ENCODE measurements at places on chromosomes 12 and 14.

- DNase-seq: no peak
These were observed 10.2 kb upstream of the NFE2 start for GRCh38 chr12:54311051-54311450.

- DNase-seq: no peak
These were observed 277.5 kb downstream of the NUAK1 start for GRCh38 chr12:105861227-105861626.

- DNase-seq: no peak
These were observed 284.7 kb downstream of the DAD1 start for GRCh38 chr14:22304326-22304725.

- DNase-seq: no peak
These were observed 369.8 kb downstream of the EMP1 start for GRCh38 chr12:13566292-13566691.

DNA sequence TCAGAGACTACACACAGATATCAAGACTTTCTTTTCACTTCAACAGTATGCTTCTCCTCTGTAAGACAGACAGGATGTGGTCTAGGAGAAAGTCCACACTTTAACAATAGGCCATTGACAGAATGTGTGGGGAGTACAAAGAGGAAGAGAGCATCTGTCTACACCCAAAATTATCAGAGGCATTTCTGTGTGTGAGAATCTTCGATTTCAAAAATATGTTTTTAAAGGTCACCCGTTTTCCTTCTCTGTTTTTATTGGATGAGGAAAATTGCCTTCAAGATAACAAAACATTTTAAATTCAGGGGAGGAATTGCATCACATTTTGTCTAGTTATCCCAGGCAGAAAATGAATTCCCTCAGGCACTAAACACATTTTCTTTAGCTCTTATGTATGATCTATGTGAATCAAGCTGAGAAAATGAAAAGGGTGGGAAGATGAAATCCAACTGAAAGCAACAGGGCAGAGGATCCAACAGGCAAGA is 16.4 kb downstream of the NAV3 start:
- no peak for DNase-seq

DNA sequence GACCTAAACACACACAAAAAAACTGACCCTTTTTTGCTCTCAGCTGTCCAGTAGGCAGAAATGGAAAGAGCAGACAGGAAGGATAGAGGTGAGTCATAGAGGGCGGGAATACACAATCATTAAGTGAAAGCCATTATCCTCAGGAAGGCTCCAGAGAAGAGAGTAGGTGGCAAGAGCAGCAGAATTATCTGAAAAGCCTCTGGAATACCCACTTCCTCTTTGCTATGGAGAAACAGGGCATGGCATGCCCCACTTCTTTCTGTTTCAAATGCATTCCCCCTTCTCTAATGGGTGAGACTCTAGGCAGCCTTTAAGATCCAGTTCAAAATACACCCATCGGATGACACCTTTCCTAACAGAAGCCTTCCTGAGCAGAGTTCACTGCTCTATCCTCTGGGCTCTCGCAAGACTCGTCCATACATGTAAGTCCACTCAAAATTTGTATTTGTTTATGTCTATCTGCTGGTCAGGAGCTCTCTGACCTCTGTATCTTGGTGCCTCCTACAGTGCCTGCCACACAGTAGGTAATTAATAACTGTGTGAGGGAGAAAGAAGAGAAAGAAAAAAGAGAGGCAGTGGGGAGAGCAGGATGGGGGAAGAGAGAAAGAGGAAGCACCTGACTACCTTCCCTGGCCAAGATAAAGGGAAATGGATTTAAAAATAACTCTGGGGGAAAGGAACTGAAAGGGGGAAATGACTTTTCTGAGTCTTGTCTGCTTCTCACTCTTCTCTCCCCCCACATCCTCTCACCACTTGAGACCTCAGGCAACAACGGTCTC is 8.5 kb downstream of the KLHL33 start:
- no peak for DNase-seq

DNA sequence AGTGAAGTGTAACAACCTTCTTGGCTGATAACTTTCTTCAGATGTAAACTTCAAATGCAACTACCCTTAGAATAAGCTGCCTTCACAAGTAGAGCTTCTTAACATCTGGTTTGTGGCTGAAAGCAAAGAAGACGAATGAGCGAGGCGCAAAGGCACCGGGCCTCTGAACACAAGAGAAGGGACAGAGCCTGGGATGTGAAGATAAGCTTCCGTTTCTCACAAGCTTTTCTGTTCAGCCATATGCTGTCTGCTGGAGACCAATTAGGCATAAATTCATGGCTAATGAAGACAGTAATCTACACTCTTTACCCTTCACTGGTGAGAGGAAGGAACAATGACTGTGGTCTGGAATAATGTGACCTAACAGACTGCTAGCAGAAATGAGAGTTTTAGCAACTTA is 195.2 kb downstream of the ATXN7L3B start:
- DNase-seq: no peak

DNA sequence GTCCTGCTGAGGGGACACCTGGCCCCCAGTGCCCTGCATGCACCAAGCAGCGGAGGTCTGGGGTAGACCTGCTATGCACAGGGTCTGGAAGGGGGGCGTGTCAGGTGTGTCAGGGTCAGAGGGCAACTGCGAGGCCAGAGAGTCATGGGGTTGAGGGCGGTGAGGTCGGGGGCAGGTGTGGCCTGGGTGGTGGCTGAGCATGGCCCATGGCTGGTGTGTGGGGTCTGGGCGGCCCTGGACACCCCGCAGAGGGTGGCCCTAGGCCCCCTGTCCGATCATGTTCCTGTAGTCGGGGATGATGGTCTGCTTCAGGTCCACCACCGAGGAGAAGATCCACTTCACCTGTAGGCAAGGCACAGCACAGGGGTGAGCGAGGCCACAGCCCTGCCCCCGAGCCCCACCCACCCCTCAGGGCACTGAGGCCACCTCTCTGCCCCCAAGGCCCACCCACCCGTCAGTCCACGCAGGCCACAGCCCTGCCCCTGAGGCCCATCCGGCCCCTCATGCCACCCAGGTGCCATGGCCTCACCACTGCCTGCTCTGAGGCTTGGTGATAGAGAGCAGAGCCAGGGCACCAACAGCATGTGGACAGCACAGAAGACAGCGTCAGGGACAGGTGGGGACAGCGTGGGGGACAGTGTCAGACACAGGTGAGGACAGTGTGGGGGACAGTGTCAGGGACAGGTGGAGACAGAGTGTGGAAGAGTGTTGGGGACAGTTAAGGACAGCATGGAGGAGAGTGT is 211.3 kb downstream of the TMEM121 start:
- DNase-seq: no peak

DNA sequence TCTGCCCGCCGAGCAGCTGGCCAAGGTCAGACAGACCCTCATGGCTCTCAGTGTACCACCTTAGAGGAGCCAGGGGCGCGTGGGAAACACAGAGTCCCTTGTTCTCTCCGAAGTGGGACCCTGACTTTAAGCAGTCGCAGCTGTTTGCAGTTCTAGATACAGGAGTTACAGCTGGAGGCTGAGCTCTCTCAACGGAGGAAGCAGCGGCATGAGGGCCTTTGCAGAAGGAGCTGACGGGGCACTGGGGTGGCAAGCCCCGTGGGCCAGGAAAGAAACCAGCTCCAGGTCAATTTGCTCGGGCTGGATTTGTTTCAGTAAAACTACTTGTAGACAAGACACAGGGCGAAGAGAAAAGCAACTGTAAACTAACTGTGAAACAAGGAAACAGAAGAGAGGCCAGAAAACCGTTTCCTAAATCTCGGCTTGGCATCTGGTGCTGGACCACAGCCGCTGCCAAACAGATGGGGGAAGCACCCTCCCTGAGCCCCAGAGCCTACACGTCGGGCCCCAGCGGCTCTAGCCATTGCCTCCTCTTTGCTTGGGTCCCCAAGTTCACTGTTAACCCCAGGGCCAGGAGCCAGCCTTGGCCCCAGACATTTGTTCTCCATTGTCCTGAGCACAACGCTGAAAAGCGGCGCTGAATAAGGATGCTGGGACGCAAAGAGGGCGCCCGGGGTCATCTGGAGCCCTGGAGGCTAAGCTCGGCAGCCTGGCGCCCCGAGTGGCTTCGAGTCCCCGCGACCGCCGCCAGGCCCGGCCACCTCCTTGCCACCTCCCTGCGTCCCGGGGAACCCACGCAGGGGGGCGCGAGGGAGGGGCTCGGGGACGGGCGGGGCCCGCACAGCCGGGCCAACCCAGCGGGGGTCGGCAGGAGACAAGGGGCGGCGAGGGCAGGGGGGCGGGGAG is 914 bp upstream of the PACS2 start:
- DNase-seq: peak; percentile 50

- no peak for DNase-seq
These were observed 89.6 kb downstream of the TTC7B start for GRCh38 chr14:90726656-90727055.

DNA sequence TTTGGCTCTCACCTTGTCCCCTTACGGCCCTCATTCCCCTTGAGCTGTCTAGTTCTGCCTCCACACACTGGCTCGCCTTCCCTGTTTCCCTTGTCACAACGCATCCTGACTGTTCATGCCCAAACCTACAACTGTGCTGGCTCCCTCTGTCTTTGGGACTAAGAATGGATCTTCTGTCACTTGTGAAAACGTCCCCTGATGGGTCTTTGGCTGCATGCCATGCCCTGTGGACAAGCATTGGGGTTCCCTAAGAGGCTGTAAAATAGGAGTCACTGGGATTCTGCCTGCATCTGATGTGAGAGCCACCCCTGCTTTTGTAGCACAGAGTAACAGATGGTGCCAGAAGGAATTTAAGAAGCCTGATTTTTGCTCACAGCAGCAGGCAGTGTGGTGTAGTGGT is 285.3 kb upstream of the CRY1 start:
- no peak for DNase-seq

GRCh38 chr12:52799505-52800211 is 3.7 kb upstream of the KRT3 start:
- no peak for DNase-seq

- no peak for DNase-seq
These were observed 31.2 kb upstream of the VASH1 start for GRCh38 chr14:76729953-76730505.

- DNase-seq: no peak
These were observed 57.1 kb downstream of the TRAFD1 start for GRCh38 chr12:112182499-112182898.

DNA sequence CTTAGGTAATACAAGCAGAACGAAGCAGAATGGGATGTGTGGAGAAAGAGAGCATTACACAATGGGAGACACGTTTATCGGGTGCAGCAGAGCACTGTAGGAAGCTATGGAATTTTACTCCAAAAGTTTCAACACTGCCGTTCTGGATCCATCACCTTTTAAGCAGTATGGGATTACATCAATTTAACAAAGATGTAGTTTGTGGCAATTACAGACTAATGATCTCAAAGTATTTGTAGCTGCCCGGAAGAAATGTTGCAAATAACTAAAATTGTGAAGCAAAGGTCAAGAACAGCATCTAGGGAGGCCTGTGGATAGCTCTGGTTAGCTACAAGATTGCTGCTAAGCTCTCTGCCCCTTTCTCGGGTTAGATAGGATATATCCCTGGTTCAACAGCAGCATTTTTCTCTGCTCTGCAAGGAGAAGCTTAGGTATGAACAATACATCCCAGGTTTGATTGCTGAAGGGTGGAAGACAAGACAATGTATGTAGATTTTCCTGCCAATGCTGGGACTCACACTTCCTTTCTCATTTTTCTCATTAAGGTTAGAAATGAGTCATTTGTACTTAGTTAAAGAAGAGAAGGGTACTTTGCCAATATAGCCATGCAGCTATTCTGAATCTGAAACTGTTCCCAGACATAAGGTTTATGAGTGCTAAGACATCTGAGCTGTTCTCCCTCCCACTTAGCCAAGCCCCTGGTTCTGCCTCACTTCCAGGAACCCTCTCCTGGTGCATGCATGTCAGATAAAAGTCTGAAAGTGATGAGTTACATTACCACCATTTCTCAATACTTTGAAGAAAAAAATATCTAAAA is 75.0 kb upstream of the HIF1A start:
- DNase-seq: peak; percentile 3

DNA sequence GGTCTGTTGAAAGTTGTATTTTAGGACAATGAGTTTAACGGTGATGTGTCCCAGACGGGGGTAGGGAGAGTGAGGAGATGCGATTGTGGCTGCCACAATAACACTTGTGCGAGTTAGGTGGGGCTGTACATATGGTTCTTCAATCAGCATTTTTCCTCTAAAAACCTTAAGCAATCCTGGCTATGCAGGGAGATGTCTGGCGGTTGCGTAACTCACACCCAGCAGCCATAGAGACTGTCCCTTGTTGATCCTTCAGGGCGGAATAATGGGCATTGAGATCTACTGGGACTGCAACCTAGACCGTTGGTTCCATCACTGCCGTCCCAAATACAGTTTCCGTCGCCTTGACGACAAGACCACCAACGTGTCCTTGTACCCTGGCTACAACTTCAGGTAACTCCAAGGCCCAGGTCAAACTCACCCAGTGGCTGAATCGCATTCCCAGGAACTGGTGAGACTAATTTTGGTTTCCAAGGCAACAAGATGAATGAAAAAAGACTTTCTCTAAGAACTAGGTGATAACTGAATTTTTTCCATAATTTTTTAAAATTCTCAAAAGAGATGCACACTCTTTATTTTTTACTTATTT is 34.6 kb downstream of the P2RX7 start:
- no peak for DNase-seq

DNA sequence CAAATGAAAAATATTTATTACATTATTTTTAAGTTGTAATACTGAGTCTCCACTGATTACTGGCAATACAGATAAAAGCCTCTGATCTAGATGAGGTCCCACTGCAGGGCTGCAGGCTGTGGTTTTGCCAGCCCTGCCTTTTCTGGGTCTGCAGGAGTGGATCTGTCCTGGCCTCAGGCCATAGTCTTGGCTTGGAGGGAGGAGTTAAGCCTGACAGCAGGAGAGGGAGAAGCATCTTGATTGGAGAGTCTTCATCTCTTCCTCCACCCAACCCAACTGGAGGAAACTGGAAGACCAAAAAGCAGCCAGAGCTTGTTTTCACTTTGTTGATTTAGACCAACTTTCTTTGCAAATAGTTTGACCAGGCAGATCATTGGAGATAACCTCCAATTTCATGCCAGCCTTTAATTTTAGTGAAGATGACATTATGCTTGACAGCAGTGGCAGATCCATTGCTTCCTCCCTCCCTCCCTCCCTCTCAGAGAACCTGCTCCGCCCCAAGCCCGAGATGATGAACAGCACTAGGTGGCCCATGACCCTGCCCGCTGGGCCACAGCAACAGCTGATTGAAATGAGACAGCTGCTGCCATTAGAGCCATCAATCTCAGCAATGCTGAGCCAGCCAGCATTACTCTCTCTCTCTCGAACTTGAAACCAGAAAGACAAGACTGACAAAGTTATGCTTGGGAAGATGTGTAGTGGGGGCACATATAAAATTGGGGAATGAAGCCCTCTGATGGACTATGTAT is 222.4 kb downstream of the GLT1D1 start:
- no peak for DNase-seq
